ENCODE measurements at places on chromosomes 7 and 10. TPM values are rescaled to one million over a fixed set of nuclear protein-coding genes. Genes with fewer than 3 reads are reported as not detected.

Gene COPS6
- 169 TPM for total RNA-seq

Gene SPRN
- 0.54 TPM for total RNA-seq

Gene ZNF248
- total RNA-seq, result 5.0 TPM

Gene FAM200A
- 6.5 TPM for total RNA-seq

Gene BHLHA15
- total RNA-seq, result 0.50 TPM

Measured in A549 treated with Hydrocortisone at 1 μM for 4 hours (cell line).